ENCODE measurements at places on chromosomes 1 and 21.
A peak's percentile ranks its signal among the peaks of the same experiment; 100 is the strongest.

DNA sequence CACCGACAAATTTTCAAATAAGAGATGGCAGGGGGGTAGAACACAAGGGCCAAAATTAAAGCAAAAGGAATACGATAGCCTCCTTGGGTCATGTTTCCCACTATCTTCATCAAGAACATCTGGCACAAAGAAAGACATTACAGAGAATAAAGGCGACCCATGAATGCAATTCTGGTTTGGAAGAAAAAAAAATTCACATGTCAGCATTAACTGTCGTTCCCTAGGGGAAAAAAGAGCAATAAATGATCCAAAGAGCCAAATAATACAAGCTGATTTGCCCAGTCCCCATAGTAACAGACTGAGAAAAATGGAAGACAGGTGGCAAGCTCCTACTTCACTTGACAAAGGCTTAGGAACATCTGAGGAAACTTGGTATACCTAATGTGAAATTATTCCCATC is 4.5 kb downstream of the STIL start:
- DNase-seq = no peak

DNA sequence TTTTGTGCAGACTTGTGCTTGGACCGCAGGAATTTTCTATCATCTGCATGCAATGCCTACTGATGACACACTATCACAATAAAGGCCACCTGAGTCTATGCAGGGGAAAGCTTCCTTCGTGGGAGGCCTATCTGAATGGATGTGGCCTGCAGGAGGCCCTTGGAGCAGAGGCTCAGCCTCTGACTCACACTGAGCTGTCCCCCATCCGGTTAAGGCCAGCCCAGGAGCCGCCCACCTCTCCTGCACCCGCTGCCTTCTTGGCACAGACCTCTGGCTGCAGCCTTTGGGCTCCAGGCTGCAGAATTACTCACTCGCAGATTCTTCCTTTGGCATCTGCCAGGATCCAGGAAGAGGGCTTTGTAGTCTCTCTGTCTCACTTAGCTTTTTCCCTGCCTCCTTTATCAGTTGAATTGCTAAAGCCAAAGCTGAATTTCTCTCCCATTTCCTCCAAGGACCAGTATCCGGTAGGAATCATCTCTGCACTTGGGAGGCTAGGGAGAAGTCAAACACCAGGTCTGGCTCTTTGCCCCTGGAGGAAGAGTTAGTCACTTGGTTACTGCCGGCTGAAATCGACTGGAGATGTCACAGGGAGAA is 65.1 kb upstream of the JUN start:
- DNase-seq = no peak

- DNase-seq = no peak
Observed at GRCh38 chr1:169025412-169025811, 81.1 kb upstream of the ATP1B1 start.

GRCh38 chr1:188904201-188904600 is 1573.5 kb downstream of the BRINP3 start:
- no peak for DNase-seq

GRCh38 chr1:67611846-67612245 is 73.2 kb upstream of the GADD45A start:
- DNase-seq = no peak

DNA sequence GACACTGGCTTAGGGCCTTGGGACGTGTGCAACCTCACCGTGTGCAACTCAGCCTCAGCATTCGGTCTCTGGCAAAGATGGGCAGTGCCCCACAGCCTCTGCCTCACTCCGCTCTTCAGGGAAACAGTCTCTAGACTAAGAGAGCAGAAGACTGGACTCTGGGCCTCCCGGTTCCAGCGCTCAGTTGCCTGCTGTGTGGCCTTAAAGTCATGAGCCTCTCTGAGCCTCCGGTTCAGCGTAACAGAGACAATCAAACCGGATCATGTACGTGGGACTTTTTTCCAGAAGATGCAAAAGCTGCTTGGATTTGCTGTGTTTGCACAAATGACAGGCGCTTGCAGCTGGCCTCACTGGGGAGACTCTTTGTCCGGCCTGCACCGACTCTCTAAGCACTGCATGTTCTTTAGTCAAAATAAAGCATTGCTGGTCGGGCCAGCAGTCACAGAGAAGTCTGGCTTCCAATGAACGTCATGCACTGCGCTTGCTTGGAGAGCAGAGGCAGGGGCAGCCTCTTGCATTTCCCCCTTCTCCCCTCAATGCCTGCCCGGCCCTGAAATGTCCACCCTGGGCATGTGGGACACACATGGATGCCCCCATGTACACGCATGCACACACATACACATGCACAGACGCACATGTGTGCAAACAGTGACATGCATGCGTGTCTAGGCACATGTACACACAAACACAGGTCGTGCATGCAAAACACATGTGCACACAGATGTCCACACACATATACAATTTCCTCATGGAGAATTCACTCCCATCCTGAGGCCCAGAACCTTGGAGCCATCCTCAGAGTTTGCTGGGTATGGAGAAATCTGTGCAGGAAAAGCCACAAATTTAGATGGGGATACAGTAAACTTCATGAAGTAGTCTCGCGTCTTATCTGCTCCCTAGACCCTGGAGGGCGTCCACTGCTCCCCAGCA is 152.4 kb downstream of the PRDM16 start:
- no peak for DNase-seq

GRCh38 chr1:40439247-40439646 is 11.0 kb upstream of the ZFP69B start:
- DNase-seq = no peak

DNA sequence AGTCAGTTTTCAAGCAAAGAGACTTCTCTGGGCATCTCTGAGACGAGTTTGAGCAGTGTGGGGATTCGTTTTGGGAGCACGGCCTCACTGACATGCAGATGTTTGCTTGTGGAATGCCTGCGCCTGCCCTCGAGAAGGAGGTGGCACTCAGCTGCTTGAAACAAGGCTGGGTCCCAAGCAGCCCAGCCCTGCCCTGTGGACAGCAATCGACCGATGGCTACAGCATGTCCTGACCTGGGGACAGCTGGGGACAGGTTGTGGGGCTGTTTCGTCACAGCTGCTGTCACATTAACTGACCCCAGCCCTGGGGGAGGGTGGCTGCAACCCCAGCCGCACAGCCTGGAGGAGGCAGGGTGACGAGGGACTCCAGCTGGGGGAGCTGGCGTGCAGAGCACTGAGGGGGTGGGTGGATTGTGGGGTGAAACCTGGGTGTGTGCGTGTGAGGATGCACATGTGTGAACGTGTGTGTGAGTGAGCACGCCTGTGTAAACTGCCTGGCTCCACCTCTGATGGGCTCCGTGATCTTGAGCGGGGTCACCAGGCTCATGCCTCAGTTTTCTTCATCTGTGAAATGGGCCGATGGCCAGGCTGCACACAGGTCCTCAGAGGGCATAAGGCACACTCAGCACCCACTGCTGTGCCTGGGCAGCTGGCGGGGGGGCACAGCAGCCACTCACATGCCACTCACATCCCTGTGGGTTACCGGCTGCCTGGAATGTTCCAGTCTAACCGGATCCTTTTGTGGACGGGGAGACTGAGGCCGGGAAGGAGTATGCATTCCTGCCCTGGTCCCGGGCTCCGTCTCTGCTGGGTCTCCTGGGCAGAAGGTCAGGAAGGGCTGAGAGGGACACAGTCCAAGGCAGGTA is 49.3 kb downstream of the COL18A1 start:
- peak; percentile 24 for DNase-seq

GRCh38 chr1:3126756-3127678 is 58.0 kb downstream of the PRDM16 start:
- DNase-seq = no peak

DNA sequence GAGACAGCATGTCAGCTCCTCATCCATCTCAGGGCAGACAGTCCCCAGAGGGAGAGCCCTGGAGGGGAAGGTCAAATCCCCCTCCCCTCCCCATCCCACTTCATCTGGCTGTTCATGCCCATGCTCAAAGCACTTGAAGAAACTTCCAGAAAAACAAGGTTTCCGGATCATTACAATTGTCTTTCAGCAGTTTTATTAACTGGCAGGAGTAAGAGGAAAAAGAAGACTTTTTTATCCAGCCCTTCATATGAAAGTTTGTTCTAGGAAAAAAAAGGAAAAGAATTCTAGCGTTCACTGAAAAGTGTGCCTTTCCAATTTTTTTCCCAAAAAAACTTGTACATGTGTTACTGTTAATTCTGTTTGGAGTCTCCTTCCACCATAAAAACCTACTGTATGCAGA is 145.7 kb upstream of the TIAM1 start:
- no peak for DNase-seq

GRCh38 chr1:29924017-29924431 is 687.7 kb downstream of the PTPRU start:
- no peak for DNase-seq

DNA sequence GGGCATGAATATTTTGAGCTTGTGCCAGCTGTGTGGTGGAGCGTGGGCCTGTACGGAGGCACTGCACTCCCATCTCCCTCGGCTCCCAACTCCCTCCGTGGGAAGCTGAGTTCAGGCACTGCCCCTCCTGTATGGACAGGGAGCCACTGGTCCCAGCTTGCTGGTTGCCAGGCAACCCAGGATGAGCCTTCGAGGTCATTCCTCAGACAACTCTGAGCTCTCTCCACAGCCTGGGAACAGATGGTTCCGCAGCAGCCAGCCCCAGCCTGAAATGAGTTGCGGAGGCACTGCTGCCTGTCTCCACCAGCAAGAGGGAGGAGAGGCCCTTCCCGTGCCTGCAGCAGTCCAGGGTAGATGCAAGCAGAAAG is 58.4 kb upstream of the TENT5B start:
- peak; percentile 27 for DNase-seq

DNA sequence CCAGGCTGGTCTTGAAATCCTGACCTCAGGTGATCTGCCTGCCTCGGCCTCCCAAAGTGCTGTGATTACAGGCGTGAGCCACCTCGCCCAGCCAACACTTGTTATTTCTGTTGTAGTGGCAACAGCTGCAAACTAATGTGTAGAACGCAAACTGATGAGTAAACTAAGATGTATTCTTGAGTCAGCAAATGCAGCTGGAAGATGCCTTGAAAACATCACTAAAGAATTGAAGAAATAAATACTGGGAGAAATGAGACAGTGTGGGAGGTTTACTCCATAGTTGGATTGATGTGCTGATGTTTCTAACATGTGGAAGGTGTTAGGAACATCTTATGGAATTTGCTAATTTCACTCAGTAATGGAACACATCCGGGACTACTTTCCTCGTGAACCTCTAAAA is 61.3 kb upstream of the KCNE2 start:
- no peak for DNase-seq

DNA sequence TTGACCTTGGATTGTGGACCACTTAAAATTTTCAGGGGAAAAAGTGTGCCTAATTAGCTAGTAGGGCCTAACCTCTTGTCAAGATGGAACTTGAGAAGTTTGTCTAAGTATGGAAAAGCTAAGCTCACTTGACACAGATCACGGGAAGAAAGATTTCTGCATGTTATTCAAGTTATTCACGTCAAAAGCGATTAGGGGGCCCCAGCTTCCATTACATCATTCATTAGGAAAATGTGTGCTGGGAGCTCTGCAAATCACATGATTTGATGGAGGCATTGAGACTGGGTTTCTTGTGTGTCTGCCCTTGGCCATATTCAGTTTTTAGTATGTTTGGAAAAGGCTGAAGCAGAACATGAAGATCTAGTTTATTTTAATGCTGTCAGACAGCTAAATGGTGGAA is 15.5 kb upstream of the POGZ start:
- DNase-seq = no peak

DNA sequence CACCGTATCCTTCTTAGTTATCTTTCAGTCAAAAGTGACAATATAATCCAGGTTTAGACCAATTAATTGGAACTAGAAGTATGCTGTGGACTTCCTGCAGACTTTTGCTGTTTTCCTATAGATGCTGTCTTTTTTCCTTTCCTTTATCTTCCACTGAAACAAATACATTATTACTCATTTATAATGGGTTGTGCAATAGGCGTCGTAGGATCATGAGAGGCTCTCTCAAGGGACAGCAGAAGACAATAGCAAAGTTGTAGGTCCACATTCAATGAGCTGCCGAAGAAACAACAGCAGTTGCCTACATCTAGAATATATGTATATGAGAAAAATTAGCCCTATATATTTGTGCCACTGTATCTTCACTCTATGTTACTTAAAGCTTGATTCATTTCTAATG is 371.6 kb downstream of the AMY1C start:
- DNase-seq = no peak

DNA sequence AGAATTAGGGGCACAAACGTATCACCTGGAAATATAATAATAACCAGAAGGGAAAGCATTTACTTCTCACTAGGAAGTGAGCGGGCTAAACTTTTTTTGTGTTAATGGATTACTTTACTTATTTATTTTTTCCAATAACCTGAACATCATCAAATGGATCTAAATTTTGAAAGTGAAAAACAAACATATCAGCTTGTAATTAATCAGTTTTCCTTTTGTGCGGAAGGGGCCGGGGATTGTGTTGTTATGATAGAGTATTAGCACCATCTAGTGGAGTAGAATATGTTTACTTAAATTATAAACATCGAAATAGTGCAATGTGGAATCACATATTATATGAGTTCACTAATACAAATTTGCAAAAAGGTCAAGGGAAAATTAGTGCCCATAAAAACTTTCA is 9.0 kb downstream of the CFH start:
- no peak for DNase-seq

- DNase-seq = no peak
Observed at GRCh38 chr1:17176306-17177061, 28.4 kb upstream of the PADI1 start.

- no peak for DNase-seq
Observed at GRCh38 chr1:7110321-7110720, 325.1 kb downstream of the CAMTA1 start.

DNA sequence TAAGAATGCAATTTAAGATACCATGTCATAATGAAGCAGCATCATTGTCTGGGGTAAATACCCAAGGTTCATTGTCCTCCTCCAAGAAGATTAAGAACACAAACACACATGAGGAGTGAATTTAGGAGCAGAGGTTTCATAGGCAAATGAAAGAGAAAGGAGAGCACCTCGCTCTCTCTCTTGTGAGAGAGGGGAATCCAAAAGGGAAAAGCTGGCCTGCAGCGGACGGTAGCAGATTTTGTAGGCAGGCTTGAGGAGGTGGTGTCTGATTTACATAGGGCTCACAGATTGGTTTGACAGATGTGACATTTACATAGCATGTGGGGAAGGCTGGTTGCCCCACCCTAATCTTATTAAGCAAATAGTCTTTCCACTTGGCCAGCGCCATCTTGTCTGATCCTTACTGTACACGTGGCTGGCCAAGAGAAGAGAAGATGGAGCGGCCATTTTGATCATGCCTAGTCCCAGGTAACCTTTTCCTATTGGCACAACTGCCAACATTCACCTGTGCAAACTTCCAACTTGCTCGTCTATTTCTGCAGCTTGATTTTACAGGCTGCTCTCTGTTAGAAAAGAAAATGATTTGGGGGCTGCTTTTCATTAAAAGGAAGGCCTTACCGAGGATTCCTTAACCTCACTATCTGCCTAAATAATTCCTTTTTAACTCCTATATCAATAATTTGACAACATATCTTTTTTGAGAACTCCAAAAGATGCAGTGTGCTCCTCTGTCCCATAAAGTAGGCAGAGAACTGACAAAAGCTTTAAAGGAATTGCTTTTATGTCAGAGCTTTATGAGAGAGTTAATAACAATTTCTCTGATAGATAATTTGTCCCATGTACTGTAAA is 16.0 kb upstream of the LRRC7 start:
- no peak for DNase-seq

- no peak for DNase-seq
Observed at GRCh38 chr1:216071262-216071661, 352.0 kb downstream of the USH2A start.

- no peak for DNase-seq
Observed at GRCh38 chr1:204263254-204263910, 49.6 kb upstream of the GOLT1A start.

- DNase-seq = no peak
Observed at GRCh38 chr1:55650444-55650843, 435.3 kb upstream of the USP24 start.

- DNase-seq = no peak
Observed at GRCh38 chr1:86648255-86648654, 56.1 kb upstream of the SH3GLB1 start.

GRCh38 chr1:39822146-39822545 is 33.5 kb upstream of the BMP8B start:
- DNase-seq = no peak

Measured in pancreas (tissue), 10 donors.